H1 (cell line): ENCODE measurements at places on chromosomes 5 and 9.

- DNase-seq = no peak
Observed at GRCh38 chr5:96876292-96876850, at the start of gene ERAP2. TSS of gene ERAP2 (plus strand) at chr5:96876500. CDS start at chr5:96879686, 3,186 bp downstream.

GRCh38 chr9:23555851-23556250, 270.2 kb downstream of the ELAVL2 start:
- no peak for DNase-seq

DNA sequence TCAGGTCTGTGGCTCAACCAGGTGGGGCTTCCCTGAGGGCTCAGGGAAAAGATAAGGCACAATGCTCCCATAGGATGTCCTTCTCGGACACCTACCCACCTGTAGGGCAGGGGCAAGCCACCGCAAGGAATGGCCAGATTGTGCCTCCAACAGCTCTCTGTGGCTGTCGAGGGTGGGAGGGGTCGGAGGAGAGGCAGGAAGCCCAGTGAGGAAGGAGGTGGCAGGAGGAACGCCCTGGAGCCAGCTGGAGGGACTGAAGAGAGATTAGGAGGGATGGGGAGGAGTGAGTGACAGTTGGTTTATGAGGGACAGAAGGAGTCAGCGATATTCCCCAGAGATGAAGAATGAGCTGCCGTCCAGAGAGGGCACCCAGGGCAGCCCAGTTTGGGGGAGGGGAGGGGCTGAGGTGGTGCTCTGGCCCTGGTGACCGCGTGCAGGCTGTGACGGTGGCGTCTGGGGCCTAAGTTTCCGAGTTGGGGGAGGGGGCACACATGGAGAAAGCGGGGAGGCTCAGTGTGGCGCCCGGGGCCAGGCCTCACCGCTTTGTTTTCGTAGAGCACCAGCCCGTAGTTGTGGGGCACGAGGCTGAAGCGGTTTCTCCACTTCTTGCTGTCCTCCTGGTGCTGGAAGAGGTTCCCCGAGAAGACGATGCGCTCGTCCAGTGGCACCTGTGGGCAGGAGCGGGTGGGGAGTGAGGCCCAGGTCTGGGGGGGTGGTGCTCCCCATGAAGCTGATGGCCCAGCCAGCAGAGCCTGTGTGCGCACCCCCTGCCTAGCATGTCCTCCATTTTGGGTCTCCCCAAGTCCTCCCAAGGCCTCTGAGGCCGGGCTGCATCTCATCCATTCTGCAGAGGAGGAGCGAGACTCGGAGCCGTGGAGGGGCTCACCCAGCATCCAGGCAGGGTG, 75.6 kb downstream of the LRSAM1 start:
- no peak for DNase-seq

DNA sequence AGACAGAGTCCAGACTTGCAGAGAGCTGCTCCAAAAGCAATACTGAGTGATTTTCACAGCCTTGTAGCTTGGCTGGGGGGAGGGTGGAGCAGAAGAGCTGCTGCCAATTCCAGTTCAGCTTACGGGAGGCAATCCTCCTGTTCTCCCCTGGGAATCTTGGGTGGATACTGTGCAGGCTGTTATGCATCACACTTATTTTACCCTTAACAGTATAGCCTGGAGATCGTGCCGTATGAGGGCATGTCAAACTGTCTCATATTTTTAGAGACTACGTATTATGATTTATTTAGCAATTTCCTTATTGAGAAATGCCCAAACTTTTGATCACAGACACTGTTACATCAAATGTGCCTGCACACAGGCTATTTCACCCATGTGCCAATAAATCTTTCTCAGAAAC, 85.2 kb downstream of the BASP1 start:
- DNase-seq = no peak

- no peak for DNase-seq
Observed at GRCh38 chr9:91782708-91783214, 167.3 kb downstream of the ROR2 start.

GRCh38 chr5:32935283-32935682, 224.2 kb downstream of the NPR3 start:
- no peak for DNase-seq
